Glutamatergic neuron (in vitro differentiated cells): ENCODE measurements at places on chromosomes 4 and X. TPM values are rescaled to one million over a fixed set of nuclear protein-coding genes. Genes with fewer than 3 reads are reported as not detected.

- DNase-seq: no peak
Measured at GRCh38 chr4:27121830-27122229, 261.2 kb downstream of the STIM2 start.

BGN gene
- total RNA-seq: 0.56 TPM

DNA sequence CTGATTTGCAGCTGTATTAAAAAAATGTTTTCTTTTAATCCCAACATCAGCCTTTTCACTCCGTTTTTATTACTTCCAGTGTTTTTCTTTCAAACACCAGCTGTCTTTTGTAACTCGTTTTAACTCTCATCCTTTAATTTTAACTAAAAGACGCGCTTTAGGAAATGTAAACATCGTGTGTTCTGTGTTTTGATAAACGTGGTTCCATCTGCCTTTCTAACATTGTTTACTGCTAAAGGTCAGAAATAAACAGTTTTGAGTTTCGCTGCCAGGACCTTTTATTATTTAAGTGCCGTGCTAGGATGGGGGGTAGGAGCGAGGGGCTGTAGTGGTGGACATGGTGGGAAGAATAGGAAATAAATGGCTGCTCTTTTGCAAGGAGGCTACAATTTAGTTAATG lies 1.5 kb downstream of the N4BP2 start:
- DNase-seq: no peak

- no peak for DNase-seq
Measured at GRCh38 chr4:67934628-67935027, 28.7 kb downstream of the TMPRSS11A start.

GRCh38 chr4:153224474-153224873 lies 20.2 kb downstream of the TRIM2 start:
- no peak for DNase-seq

DNA sequence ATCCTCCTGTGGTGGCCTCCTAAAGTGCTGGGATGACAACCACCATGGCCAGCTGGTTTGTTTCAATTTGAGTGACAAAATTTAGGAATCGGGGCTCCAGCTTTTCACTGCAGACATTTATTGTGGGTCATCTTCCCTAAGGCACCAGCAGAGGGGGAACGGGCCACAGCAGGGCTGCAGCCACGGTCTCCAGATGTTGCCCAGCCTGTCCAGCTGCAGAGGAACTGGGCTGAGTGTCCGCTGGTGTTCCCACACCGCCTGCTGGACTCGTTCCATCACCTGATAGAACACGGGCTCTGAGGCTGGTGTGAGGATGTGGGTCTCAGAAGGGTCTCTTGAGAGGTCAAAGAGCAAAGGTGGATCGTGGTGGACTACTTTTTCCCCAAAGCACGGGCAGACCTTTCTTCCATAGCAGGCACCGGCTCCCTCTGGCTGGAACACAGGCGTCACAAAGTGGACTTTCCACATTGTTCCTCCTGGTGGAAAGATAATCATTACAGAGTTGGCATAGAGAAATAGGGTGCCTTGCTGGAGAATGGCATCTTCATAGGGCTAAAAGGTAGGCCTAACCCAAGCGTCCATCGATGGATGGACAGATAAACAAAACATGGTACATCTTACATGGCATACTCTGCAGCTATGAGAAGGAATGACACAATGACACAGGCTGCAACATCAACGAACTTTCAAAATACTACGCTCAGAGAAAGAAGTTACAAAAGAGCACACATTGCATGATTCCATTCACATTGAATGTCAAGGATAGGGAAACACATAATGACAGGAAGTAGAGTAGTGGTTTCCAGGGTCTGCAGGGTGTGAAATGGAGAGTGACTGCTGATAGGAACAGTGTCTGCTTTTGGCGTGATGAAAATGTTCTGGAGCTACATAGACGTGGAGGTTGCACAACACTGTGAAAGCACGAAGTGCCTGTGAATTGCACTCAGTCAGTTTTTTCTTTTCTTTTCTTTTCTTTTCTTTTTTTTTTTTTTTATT lies 5.9 kb upstream of the ARSD start:
- no peak for DNase-seq

POLN gene
- 6.8 TPM for total RNA-seq

RTL5 gene
- total RNA-seq: 18.2 TPM

- no peak for DNase-seq
Measured at GRCh38 chrX:3690140-3690539, 23.3 kb downstream of the PRKX start.

SLC7A11 gene
- total RNA-seq: 10.4 TPM

GRCh38 chr4:154492288-154492687 lies 689 bp upstream of the DCHS2 start:
- no peak for DNase-seq

DNA sequence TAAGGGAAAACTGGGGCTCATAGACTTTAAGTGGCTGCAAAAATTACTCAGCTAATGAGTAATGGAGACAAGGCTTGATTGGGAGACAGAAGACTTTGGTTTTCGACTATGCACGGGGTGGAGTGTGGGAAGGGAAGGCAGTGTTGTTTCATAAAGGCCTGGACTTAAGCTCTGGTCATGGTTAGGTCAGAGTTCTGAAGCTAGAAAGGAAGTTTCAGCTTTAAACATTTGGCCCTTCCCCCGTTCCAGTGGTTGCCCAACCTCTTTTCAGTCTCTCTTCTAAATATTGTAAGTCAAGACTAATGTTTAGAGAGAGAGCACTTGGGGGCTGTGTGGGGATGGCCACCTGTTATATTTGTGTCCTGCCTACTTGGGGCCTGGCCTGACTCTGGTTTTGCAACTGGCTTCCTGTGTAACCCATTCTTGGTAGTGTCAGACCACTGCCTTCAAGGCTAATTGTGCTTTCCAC lies 21.0 kb downstream of the MSN start:
- no peak for DNase-seq

DNA sequence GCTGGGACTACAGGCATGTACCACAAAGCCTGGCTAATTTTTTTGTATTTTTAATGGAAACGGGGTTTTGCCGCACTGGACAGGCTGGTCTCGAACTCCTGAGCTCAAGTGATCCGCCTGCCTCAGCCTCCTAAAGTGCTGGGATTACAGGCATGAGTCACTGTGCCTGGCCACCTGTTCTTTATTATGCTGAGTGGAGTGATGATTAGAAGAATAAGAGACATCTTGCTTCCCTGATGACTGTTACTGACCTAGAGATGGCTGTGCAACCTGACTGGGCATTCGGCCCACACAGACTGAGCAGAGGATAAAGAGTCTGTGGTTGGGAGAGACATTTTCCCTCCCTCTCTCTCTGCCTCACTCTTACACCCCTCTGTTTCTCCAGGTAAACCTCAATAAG lies 56.7 kb downstream of the SPINK2 start:
- no peak for DNase-seq

GBA3 gene
- total RNA-seq: 0.32 TPM

GRCh38 chr4:123176605-123177004 lies 220.0 kb upstream of the SPRY1 start:
- DNase-seq: no peak

- no peak for DNase-seq
Measured at GRCh38 chr4:7392438-7393421, 42.0 kb downstream of the PSAPL1 start.

DNA sequence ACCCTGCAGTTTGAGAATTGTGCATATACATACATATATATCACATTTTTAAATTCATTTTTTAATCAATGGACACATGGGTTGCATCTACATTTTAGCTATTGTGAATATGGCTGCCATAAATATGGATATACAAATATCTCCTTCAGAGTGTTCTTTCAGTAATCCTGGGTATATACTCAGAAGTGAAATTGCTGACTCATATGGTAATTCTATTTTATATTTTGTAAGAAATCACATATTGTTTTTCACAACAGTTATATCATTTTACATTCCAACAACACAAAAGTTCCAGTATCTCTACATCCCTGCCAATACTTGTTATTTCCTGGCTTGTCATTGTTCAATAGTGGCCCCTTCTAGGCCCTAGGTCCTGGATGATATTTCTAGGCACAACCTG lies 20.6 kb upstream of the HSFX4 start:
- no peak for DNase-seq

- DNase-seq: no peak
Measured at GRCh38 chr4:156999175-156999517, 27.5 kb upstream of the PDGFC start.

GRCh38 chr4:169410839-169411770 lies 140.3 kb upstream of the SH3RF1 start:
- no peak for DNase-seq

DNA sequence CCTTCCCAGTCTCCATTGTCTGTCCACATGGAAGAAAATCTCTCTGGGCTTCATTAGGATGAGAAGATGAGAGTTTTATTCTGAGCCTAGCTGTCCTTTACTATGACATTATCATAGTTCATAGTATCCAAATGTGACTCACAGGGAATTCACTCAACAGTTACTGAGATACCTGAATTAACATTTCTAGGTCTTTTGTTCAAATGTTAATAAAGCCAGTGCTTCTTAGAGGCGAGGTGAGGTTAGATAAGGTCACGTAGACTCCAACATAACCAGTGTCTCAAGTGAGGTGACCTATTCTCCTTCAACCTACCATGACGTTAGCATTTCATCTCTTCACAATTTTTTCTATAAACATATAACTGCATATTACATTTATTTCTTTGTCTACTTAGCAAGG lies 67.2 kb downstream of the PALLD start:
- no peak for DNase-seq

ADGRG2 gene
- 0.39 TPM for total RNA-seq

GRCh38 chr4:88062843-88063242 lies 55.4 kb downstream of the PKD2 start:
- no peak for DNase-seq

TCEANC gene
- total RNA-seq: 6.3 TPM

DNA sequence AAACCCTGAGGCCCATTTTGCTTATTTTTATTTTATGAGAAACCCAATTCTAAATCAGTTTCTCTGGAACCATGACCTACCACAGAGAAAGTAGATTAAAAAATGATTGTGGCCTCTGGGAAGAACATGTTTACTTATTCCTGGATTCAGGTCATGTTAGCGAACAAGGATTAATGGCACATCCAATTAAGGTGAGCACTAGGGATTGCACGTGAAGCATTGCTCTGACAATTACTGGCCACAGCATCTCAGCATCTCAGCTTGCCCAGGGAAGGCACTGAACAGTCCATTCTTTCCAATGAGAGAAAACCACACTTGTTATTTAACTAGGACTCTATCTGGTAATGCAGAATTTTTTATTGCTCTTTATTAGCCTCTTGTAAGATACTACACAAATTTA lies 119.8 kb downstream of the ZNF330 start:
- DNase-seq: no peak
